ENCODE measurements at places on chromosomes 3 and 15.

DNA sequence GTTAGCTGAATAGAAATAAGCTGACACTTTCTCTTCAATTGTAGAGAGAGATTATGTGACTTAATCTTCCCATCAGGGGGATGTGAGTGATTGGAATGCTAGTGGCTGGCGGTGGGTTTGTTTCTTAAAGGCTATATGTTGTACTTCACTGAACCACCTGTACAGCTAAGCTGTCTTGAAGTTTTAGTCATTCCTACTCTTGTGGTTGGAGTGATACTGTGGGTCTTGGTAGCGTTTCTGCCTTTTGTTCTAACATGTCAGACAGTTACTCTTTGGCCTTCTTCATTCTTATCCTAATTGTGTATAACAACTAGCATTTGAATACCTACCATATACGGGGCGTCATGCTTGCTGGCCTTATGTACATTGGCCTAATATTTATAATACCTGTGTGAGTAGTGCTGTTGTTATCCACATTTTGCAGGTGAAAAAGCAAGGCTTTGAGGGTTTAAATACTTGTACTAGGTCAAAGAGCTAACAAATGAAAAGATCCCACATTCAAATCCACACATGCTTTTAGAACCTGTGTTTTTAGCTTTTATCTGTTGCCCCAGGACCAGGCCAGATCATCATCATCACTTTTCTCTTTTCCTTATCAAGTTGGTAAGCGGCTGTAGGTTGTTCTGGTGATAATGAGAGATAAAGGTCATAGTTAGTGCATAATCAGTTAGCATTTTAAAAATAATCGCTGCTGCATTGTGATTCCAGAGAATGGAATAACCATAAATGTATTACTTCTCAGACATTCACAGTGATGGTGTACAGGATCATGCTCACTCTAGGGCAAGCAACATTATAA lies 50.2 kb downstream of the AKAP13 start:
- DNase-seq, result no peak

DNA sequence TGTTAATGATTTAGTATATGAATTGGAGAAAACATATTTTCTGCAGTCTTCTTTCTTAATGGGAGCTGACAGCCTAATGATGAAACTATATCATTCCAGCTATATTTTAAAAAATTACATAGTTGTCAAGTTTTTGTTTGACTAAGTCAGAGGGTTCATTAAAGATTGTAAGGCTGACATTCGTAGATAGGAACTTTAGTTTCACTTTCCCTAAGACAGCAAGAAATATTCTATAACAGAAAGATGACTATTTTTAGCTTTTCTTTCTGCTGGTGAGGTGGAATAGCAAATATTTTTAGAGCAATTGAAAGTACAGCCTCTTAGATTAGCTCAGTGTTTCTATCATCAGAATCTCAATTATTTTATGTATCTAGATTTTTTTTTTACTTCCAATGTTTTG lies 60.2 kb downstream of the PIAS1 start:
- peak; percentile 3 for DNase-seq

- peak; percentile 97 for DNase-seq
Observed at GRCh38 chr15:38072348-38073177, 138.1 kb downstream of the TMCO5A start.

- peak; percentile 58 for DNase-seq
Observed at GRCh38 chr3:177358091-177358976, 161.1 kb upstream of the TBL1XR1 start.

DNA sequence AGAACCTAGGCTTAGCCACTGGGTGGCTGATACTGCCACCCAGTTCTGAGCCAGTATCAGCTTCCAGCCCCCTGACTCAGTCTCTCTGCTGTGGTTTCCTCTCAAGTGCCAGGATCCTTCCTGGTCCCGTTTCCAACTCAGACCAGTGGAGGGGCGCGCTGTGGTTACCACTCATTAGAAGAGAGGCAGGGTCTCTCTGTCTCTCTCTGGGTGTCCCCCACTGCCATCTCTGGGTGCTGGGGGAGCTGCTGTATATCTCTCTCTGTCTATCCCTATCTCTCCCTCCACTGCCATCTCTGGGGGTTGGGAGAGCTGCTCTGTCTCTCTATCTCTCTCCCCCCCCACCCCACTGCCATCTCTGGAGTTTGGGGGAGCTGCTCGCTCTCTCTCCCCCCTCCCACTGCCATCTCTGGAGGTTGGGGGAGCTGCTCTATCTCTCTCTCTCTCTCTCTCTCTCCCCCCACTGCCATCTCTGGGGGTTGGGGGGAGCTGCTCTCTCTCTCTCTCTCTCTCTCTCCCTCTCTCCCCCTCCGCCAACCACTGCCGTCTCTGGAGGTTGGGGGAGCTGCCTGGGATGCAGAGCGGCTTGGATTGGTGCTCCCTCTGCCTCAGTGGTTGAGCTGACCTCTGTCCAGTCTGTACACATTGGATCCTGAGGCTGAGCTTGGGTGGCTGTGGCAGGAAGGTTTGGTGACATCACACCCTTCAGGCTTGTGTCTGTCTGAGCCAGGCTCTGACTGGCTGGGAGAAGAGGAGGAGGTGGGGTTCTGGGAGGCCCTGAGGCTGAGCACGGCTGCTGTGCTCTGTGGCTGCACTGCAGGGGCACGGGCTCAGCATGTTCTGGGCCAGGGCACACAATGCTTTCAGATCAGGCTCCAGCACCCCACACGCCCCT lies 98.9 kb downstream of the APBA2 start:
- peak; percentile 95 for DNase-seq

DNA sequence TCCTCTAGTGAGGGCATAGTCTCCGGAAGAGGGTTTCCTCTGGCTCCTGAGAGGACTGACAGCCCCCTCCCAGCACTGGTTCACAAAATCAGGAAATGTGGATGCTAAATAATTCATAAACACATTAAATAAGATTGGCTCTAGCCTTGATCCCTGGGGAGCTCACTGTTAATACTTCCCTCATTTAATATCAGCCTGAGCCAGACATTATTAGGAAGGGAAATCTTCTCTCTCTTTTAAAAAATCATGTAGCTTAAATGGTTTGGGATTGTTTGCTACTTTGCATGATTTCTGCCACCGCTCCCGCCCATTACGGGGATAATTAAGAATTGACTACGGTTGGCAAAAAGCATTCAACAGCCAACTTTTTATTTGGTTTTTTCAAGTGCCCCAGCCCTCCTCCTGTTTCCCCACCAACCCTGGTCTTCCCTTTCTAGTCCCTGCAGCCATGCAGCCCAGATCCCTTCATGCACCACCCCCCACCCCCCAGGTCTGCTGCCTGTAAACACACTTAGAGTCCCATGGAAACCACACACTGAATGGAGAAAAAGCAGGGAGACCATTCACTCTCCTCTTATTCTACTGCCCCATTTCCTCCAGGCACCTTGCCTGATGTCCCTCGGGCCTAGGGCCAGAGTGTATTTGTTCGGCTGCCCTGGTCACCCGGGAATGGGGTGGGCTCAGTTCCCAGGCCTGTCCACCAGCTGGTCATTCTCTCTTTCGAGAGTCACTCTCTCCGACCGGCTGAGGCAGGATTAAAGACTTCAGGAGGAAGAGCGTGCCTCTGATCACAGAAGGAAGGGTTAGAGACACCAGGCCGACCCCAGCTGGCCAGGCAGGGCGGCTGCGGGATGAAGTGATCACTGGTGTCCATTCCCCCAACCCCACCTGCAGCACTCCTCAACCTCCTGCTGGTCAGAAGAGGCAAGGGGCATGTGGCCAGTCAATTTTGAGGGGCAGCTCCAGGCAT lies 45.1 kb downstream of the SEMA5B start:
- peak; percentile 68 for DNase-seq

DNA sequence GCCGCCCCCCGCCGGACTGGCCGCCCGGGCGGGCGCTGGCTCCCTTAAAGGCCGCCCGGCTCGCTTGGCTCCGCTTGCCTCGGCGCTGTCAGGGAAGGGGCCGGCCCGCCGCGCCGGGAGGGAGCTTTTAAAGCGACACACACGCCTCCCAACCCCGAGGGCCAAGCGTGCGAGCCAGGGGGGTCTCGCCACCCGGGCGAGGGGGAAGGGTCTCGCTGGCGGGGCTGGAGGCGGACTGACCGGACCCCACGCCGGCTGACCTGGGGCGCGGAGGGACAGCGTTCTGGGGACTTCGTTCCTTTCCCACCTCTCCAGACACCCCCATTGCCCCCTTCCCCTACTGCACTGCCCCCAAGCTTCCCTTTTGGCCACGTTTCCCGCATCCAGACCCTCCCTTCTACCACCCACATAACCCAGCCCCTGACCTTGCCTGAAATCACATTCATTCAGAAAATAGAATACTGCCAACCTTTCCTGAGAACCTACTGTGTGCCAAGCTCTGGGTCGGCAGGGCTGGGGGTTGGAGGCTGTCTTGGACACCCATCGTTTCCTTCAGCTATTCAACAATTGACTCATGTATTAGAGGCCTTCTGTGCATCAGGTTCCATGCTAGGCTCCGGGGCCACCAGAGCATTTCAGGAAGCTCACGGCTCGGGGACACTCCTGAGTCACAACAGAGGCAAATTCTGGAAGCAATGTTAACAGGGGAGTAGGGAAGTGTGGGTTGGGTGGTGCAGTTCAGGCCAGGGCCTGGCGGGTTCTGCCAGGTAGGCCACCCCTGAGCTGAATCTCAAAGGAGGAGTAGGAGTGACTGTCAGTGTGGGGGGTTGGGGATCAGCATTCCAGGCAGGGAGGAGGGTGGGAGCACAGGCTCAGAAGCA lies at the start of gene INSYN1:
Gene INSYN1, minus strand, starts transcription at position 102 of the 881 bp plus-strand sequence. CDS start 2,221 bp downstream, outside the sequence.
- no peak for DNase-seq

DNA sequence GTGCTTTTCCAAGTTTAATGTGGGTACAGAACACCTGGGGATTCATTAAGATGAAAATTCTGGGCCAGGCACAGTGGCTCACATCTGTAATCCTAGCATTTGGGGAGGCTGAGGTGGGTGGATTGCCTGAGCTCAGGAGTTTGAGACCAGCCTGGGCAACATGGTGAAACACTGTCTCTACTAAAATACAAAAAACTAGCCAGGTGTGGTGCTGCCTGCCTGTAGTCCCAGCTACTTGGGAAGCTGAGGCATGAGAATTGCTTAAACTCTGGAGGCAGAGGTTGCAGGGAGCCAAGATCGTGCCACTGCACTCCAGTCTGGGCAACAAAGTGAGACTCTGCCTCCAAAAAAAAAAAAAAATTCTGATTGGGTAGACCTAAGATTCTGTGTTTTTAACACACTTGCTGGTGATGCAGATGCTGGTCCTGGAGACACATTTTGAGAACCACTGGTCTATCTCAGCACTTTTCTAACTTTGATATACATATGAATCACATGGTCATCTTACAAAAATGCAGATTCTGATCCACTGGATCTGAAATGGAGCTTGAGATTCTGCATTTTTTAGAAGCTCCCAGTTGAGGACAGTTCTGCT lies 223.8 kb upstream of the SATB1 start:
- DNase-seq, result no peak

DNA sequence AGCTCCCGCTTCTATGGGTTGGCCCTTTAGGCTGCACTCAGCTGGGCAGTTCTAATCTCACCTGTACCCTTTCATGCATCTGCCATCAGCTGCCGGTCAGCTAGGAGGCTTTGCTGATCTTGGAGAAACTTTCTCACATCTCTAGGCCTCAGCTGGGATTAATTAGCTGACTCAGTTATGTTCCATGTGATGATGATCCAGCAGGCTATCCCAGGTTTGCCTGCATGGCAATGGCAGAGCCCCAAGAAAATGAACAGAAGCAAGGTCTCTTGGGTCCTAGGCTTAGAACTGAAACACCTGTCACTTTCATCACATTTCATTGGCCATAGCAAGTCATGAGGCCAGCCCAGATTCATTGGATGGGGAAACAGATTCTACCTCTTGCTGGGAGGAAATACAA lies 304.6 kb upstream of the TBC1D5 start:
- no peak for DNase-seq

- no peak for DNase-seq
Observed at GRCh38 chr3:197880491-197881269, 69.3 kb upstream of the RPL35A start.

- no peak for DNase-seq
Observed at GRCh38 chr3:195872800-195873199, 35.6 kb downstream of the TNK2 start.
